ENCODE measurements at places on chromosomes 1 and 21. TPM values are rescaled to one million over a fixed set of nuclear protein-coding genes. Genes with fewer than 3 reads are reported as not detected.
A peak's percentile ranks its signal among the peaks of the same experiment; 100 is the strongest.

GRCh38 chr21:39451332-39452206 lies at the start of gene SH3BGR:
SH3BGR (plus strand) TSS chr21:39451970; CDS start chr21:39452097, 127 bp downstream.
- peaks cover 2% of the 10 kb centered on the region for H3K4me1 ChIP-seq
- H3K36me3 ChIP-seq, result no peaks in the 10 kb centered on the region
- H3K4me3 ChIP-seq, result no peak within 1 kb of the TSS
- DNase-seq, result no peak
- no peak within 1 kb of the TSS for H3K27ac ChIP-seq

RYR2 gene
- not detected for total RNA-seq

DNA sequence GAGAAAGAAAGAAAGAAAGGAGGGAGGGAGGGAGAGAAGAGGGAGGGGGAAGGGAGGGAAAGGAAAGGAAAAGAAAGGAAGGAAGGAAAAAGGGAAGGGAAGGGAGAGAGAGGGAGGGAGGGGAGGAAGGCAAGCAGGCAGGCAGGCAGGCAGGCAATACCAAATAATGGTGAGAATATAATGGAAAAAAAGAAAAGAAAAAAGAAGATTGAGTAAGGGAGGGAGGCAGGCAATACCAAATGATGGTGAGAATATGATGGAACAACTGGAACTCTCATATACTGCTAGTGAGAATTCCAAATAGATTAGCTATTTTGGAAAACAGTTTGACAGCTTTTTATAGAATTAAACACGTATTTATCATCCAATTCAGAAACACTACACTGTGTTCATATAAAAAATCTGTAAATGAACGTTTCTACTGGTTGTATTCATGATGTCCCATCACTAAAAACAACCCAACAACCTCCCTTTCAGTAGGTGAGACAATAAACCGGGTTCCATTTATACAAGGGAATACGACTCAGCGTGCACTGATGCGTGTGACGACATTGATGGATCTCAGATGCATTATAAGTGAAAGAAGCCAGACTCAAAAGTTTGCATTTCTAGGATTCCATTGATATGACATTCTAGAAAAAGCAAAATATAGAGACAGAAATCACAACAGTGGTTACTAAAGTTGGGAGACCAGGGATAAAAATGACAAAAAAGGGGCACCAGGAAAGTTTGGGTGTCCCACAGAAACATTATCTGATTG lies 226.4 kb downstream of the DSCAM start:
- no peak overlapping the region for H3K4me3 ChIP-seq
- H3K36me3 ChIP-seq, result no peaks in the 10 kb centered on the region
- H3K27me3 ChIP-seq, result no peaks in the 10 kb centered on the region
- no peaks in the 10 kb centered on the region for H3K4me1 ChIP-seq

NBPF12 gene
- total RNA-seq, result 11.3 TPM

PADI3 gene
- total RNA-seq, result not detected

CCDC190 gene
- total RNA-seq, result not detected

GRCh38 chr1:11961230-11961629 lies 19.0 kb upstream of the MFN2 start:
- H3K4me1 ChIP-seq, result no peaks in the 10 kb centered on the region
- H3K4me3 ChIP-seq, result no peak overlapping the region
- peaks cover 6% of the 10 kb centered on the region for H3K36me3 ChIP-seq
- DNase-seq, result no peak

PITHD1 gene
- 67.9 TPM for total RNA-seq

DNA sequence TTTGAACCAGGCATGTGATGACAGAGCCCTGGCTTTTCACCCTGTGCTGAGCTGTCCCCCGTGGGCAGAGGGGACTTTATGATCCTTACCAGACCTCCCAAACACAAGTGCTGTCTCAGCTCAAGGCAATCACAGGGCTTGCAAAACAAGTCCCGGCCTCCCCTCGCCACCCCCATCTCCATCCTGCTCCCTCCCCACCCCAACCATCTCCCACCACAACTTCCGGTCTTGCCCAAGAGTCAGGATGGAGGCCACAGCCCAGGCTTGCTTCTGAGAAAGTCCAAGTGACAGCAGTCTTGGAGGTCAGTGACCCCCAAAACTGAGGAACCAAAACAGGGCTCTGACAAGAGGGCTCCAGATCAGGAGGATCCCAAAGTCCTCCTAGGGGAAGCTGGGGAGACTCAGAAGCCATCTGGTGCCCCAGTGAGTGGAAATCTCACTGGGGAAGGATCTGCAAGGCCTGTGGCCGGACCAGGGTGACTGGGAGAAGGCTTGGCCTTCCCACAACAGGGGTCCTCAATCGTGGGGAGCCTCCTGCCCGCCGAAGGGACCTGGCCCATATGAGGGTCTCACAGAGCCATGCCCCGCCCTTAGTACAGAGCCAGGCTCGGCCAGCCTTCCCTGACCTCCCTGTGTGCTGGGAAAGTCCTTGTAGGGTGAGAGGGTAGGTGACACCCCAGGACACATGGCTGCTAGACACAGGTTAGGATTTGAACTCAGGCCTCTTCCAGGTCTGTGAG lies 4.5 kb upstream of the SDC3 start:
- no peak for DNase-seq
- peaks cover 19% of the 10 kb centered on the region for H3K27me3 ChIP-seq
- H3K4me1 ChIP-seq, result peaks cover 19% of the 10 kb centered on the region
- no peaks in the 10 kb centered on the region for H3K36me3 ChIP-seq
- peak overlapping the region; percentile 69 for H3K27ac ChIP-seq
- H3K4me3 ChIP-seq, result no peak overlapping the region

KDM1A gene
- 53.4 TPM for total RNA-seq

- no peaks in the 10 kb centered on the region for H3K36me3 ChIP-seq
- H3K4me3 ChIP-seq, result no peak overlapping the region
- DNase-seq, result peak; percentile 69
- H3K27ac ChIP-seq, result no peak overlapping the region
Observed at GRCh38 chr1:107782217-107782845, 182.6 kb downstream of the VAV3 start.

DNA sequence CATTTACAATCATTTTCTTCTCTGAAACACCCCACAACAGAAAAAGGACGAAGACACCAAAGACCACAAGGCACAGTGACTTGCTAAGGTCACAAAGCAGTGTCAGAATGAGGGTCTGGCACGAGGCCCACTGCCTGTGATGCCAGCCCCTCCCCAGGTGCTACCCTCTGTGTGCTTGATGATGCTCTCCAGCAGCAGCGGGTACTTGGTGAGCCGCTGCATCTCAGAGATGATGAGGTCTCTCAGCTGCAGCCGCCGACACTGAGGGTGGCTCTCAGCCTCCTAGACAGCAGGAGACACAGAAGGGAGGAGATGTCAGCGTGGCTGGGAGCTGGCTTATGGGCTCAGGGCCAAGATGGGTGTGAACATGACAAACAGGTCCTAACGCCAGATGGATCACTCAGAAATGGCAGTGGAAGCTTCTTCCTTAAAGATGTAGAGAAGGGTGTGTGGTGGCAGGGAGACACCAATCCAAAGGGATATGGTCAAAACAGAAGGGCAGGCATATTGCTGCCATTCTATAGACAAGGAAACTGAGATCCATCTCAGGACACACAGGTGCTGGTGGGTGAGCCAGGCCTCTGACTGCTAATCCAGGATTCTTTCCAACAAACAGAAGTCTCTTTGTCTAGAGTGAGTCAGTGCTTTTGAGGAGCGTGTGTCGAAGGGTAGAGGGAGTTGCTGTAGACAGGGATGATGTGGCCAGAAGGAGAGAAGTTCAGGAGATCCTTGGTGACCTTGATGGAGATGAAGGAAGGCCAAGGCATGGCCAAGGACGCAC lies 25.6 kb downstream of the LRRC71 start:
- H3K4me1 ChIP-seq, result no peaks in the 10 kb centered on the region
- no peak for DNase-seq
- no peak overlapping the region for H3K27ac ChIP-seq
- no peak overlapping the region for H3K4me3 ChIP-seq
- no peaks in the 10 kb centered on the region for H3K36me3 ChIP-seq

DNA sequence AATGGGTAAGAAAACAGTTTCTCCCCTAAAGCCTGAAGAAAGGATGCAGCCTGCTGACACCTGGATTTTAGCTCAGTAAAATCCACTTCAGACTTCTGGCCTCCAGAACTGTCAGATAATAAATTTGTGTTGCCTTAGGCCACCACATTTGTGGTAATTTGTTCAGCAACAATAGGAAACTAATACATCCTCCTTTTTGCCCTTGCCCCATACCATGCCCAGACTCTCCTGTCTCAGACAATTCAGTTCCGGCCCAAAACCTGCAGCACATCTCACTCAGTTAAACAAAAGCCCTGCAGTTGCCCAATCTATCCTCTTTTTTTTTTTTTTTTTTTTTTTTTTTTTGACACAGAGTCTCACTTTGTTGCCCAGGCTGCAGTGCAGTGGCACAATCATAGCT lies 25.8 kb downstream of the SMIM12 start:
- H3K4me3 ChIP-seq, result no peak overlapping the region
- H3K4me1 ChIP-seq, result no peaks in the 10 kb centered on the region
- no peaks in the 10 kb centered on the region for H3K27me3 ChIP-seq
- DNase-seq, result no peak

EIF4G3 gene
- total RNA-seq, result 41.2 TPM

DNA sequence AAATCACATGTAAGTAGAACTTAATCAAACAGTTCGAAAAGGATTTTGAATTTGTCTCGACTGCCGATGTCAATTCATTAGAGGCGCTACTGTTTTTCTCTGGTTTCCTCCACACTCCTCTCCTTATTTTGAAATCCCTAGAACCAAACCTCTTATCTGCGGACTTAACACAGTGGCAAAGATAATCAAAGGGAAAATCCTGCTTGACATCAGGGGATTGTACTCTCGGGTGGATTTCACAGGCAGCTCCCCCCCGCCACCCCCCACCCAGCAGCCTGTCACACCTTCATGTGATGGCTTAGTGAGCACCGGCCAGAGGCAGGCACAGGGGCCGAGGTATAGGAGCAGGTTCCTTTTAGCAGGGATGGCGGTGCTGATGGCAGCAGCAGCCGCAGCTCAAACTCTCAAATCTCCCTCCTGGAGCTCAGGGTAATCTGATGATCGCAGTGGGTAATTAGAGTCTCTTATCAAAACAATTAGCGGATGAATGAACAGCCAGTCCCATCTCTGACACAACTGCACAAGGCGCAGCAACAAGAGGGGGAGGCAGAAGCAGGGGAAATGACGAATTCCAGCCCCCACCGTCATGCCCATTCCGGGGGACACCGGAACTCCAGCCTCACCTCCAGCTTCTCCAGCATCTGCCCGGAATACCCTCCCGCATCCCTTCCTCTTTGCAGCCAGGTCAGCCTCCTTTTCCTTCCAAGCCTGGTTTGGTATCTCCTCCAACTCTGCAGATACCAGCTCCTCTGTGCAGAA lies 80.3 kb downstream of the SSBP3 start:
- no peaks in the 10 kb centered on the region for H3K27me3 ChIP-seq
- no peak overlapping the region for H3K27ac ChIP-seq
- no peak for DNase-seq
- H3K4me3 ChIP-seq, result no peak overlapping the region
- peaks cover 9% of the 10 kb centered on the region for H3K4me1 ChIP-seq

LEFTY2 gene
- total RNA-seq, result not detected

- no peak overlapping the region for H3K27ac ChIP-seq
- DNase-seq, result no peak
- H3K4me3 ChIP-seq, result no peak overlapping the region
- H3K27me3 ChIP-seq, result no peaks in the 10 kb centered on the region
- peaks cover 4% of the 10 kb centered on the region for H3K4me1 ChIP-seq
Observed at GRCh38 chr1:91718877-91719276, 167.1 kb downstream of the TGFBR3 start.

GRCh38 chr1:67393240-67393639 lies 37.0 kb downstream of the SERBP1 start:
- H3K27me3 ChIP-seq, result no peaks in the 10 kb centered on the region
- H3K27ac ChIP-seq, result peak overlapping the region; percentile 33
- DNase-seq, result no peak
- H3K36me3 ChIP-seq, result peaks cover 57% of the 10 kb centered on the region
- no peak overlapping the region for H3K4me3 ChIP-seq
- H3K4me1 ChIP-seq, result no peaks in the 10 kb centered on the region

C1orf87 gene
- total RNA-seq, result not detected

Measured in activated CD8-positive, alpha-beta T cell treated with anti-CD3 and anti-CD28 coated beads, Interleukin-2, amount 10 ng/mL, durations not matched to agents 7 days and 5 days (primary cell).